ENCODE measurements at places on chromosomes 16 and 17.

GRCh38 chr16:70735141-70735979 lies 49.5 kb upstream of the MTSS2 start:
- no peak for DNase-seq

DNA sequence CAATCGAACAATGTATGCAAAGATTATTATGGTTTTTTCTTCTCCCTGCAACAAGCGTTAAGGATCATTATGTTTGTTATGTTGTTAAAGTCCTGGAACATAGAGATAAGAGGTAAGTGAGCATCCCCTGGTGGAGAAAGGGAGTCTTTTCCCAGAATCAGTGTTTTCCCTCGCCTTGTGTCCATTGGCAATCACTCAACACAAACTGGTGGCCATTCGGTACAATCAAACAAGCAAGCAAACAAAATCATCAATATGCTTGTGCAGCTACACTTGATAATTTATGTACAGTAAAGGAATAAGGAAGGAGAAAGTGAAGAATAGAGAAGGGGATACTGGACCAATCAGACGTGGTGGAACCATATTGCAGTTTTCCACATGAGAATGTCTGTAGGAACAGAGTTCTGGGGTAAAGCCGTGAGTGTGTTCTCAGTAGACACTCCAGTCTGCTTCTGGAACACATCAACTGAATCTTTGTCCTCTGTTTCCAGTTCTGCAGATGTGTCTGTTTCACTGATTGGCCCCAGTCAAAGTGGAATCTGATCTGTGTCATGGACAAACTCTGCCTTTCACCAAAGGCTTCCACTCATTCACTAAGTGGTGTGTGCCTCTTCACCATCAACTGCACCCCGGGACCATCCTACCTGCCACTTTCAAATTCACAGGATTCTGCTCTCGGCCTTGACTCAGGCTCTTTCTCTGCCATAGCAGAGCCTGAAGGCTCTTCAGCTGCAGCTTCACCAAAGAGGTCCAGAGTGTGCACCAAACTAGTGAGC lies 169.5 kb downstream of the AHSP start:
- DNase-seq = no peak

DNA sequence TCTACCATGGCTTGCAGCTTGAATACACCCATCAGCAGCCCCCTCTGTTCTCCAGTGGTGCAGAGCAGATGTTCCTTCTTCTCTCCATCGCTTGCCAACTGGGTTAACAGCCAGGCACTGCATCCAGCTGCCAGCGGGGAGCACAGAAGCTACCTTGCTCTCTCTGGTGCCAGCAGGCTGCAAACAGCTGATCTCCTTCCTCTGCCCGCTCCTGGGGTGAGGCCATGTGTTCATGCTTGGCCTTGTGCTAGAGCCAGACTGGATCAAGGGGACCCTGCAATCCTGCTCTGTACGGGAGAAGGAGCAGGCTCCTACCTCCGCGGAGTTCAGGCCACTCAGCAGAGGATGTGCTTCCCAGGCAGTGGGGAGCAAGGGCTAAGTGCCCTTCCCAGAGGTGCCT lies 24.1 kb upstream of the ENGASE start:
- no peak for DNase-seq

DNA sequence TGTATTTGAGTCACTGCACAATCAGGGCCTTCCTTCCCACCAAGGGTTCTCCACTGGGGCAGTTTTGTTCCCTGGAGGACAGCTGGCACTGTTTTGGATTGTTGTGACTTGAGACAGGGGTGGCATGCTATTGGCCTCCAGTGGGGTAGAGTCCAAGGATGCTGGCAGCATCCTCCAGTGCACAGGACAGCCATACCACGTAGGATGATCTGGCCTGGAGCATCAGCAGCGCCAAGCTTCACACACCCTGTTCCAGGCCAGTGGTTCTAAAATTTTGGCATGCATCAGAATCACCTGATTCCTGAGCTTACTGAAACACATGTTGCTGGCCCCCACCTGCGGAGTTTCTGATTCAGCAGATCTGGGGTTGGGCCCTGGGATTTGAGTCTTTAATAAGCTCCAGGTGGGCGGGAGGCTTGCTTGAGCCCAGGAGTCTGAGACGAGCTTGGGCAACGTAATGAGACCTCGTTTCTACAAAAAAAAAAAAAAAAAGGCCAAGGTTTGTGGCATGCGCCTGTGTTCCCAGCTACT lies 83.2 kb downstream of the MGAT5B start:
- DNase-seq = no peak

DNA sequence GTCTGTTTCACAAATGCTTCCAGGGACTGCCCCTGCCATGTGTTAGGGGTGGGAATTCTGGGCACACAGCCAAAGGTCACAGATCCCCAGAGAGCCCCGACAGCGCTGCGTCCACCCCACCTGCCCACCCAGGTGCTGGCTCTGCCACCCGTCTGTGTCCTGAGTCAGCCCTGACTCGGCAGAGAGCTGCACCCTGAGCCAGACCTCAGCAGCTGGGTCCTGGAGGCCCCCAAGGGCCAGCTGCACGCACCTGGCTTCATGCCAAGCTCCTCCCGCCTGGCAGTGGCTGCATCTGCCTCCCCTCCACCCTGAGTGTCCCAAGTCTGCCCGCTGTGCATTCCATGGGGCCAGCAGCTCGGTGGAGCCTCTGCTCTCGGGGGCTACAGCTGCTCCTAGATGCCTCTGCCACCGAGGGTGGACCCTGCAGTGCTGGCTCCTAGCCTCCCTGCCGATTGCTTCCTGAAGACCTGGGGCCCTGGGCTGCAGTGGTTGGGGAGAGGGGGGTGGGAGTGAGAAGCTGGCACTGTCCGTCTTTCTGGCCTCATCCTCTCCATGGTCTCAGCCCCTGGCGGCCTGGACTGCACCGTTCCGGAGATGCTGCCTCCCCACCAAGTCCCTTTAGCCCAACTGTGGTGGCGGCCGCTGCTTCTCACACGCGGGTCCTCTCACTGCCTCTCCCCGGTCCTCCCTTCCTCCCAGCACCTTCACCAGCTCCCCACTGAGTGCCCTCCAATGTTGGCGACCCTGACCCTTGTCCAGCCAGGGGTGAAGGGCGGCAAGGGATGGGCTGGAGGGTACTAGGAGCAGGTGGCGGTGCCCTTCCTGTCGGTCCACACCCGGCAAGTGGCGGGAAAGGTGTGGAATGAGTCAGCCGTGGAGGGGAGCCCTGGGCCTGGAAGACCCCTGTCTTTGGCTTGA lies 3.0 kb downstream of the SECTM1 start:
- peak; percentile 46 for DNase-seq

GRCh38 chr17:29566473-29567303 lies at the start of gene ABHD15:
Gene ABHD15 (minus strand): TSS chr17:29567037. CDS start chr17:29566966, 71 bp downstream.
- no peak for DNase-seq

- DNase-seq = no peak
Measured at GRCh38 chr16:86033016-86033474, 134.1 kb downstream of the IRF8 start.

DNA sequence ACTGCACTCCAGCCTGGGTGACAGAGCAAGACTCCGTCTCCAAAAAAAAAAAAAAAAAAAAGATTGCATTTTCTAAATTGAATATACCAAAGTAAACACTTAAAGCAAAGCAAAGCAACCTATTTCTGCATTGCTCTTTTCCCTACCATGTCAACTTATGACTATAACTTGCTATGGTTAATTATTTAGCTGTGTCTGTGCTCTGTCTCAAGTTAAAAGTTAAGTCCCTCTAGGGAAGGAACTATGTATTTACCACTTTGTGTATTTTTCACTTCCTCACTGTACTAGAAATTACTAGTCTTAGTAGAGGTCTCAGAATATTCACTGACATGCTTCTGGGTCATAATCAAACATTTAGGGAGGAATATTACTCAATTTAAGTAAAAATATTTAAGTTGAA lies 711.7 kb upstream of the SOX9 start:
- no peak for DNase-seq

GRCh38 chr17:82101767-82102679 lies 4.0 kb upstream of the FASN start:
- DNase-seq = no peak

DNA sequence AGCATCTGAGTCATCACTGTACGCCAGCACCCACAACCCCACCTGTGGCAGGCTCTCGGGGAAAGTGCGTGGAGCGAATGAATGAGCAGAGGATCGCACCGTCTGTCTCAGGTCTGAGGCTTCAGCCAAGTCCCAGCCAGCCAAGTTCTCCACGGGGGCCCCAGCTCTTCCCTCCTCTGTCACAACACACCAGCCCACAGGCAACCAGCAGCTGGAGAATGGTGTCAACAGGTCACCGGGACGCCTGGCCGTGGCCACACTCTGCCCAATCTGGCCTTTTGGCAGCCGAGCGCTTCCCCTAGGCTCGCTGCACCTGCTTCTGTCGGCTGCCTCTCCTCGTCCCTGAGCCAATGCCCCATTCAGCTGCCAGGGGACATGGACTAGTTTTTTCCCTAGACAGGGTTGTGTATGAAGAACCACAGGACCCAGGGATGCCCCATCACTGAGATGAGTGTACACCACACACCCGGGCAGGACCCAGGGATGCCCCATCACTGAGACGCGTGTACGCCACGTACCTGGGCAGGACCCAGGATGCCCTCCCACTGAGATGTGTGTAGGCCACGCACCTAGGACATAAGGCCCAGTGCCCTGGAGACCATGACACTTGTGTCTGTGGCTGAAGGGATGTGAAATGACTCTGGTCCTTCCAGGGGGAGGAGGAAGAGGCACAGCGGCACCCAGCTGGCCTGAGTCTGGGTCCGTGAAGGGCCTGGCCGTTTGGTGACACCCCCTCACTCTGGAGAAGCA lies 52.8 kb downstream of the ABR start:
- DNase-seq = no peak

- no peak for DNase-seq
Measured at GRCh38 chr17:19590451-19590850, 56.8 kb downstream of the SLC47A1 start.

GRCh38 chr16:49366669-49367068 lies 6.9 kb upstream of the C16orf78 start:
- DNase-seq = no peak

GRCh38 chr17:67779098-67779672 lies 46.1 kb upstream of the BPTF start:
- DNase-seq = no peak

DNA sequence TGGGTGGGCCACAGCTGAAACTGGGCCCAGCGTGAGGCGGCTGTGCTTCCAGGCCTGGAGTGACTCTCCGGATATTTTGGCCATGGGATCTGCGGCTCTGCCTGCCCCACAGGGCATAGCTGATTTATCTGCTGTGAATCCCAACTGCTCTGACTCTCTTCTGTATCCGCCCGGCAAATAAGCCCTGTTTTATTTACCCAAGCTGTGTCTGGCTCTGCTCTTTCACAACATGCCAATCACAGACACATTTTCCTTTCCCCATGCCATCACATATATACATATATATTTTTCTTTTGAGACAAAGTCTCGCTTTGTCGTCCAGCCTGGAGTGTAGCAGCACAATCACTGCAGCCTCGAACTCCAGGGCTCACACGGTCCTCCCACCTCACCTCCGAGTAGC lies 33.3 kb downstream of the GTF3C1 start:
- DNase-seq = no peak

- DNase-seq = no peak
Measured at GRCh38 chr16:23835390-23836077, at the start of gene PRKCB. Gene PRKCB (plus strand): TSS chr16:23835983.

GRCh38 chr17:55274355-55275255 lies 9.8 kb downstream of the HLF start:
- DNase-seq = no peak

- DNase-seq = peak; percentile 39
Measured at GRCh38 chr17:82490512-82491195, 28.9 kb upstream of the FOXK2 start.

DNA sequence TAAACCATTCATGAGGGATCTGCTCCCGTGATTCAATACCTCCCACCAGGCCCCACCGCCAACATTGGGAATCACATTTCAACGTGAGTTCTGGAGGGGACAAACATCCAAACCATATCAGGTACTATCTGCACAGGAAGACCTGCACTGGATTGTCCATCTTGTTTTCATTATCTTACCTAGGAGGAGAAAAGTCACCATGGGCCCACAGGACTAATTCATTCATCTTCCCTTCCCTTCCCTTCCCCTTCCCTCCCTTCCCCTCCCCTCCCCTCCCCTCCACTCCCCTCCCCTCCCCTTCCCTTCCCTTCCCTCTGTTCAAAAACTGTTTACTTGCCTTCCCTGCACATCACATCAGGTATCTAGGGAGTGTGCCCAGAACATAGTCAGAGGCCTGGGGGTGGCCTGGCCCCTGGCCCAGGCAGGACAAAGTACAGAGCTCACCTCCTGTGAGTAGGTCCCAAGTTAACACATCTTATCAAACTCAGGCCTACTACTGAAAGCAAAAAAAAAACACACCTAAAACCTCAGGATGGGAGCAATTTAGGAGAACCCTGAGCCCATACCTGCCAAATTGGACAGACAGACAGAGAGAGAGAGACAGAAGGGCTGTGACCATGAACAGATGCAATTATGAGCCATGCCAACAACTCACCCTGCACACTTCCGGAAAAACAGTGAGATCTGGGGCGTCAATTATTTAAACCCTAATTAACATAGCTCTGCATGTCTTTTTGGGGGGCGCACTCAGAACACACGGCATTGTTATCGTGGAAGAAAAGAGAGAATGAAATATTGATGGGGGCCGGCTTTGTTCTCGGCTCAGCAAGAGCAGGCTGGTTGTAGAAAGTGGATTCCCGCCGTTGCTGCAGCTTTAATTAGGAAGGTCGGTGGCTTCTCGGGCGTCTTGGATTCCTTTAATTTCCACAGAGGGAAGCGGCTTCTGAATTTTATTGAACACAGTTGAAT lies 151.2 kb downstream of the IRX5 start:
- DNase-seq = no peak

GRCh38 chr17:77364381-77364911 lies 223.7 kb downstream of the SEC14L1 start:
- no peak for DNase-seq

DNA sequence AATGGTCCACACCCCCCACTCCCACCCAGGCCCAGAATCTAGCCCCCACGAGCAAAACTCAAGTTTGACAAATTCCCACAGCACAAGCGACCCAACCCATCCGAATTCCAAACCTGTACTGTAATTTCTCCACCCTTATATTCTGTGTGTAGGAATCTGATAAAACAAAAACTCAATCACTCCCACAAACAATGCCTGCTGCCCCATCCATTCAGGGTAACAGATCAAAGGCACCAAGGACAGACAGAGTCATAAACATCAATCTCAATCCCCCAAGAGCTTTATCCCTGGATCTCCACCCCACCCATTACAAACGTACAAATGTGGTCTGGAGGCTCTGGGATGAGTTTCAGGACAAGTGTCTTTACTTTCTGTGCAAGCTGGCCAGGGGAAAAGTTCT lies 157.8 kb downstream of the AXIN2 start:
- no peak for DNase-seq

- no peak for DNase-seq
Measured at GRCh38 chr17:673200-673681, 41.4 kb downstream of the VPS53 start.

- DNase-seq = no peak
Measured at GRCh38 chr17:58648236-58648635, 43.6 kb downstream of the TEX14 start.

DNA sequence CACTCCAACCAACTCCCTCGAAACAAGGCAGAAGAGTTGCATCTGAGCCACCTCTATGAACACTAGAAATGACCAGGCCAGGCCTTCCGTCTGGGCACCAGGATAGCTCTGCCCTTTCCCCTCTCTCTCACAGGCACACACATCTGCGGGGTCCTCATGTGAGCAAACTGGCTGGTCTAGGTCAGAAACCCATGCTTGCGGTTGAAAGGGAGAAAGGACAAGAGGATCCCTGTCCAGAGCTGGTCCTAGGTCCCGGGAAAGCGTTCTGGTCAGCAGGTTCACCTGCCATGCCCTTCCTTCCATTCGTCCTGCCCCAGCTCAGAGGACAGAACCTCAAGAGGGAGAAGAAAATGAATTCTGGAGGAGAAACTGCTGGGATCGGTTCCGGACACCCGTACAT lies 2.7 kb downstream of the MNT start:
- no peak for DNase-seq

- no peak for DNase-seq
Measured at GRCh38 chr16:16937576-16937975, 533.2 kb downstream of the XYLT1 start.
